ENCODE measurements at places on chromosomes 2 and 18.
A peak's percentile ranks its signal among the peaks of the same experiment; 100 is the strongest.

DNA sequence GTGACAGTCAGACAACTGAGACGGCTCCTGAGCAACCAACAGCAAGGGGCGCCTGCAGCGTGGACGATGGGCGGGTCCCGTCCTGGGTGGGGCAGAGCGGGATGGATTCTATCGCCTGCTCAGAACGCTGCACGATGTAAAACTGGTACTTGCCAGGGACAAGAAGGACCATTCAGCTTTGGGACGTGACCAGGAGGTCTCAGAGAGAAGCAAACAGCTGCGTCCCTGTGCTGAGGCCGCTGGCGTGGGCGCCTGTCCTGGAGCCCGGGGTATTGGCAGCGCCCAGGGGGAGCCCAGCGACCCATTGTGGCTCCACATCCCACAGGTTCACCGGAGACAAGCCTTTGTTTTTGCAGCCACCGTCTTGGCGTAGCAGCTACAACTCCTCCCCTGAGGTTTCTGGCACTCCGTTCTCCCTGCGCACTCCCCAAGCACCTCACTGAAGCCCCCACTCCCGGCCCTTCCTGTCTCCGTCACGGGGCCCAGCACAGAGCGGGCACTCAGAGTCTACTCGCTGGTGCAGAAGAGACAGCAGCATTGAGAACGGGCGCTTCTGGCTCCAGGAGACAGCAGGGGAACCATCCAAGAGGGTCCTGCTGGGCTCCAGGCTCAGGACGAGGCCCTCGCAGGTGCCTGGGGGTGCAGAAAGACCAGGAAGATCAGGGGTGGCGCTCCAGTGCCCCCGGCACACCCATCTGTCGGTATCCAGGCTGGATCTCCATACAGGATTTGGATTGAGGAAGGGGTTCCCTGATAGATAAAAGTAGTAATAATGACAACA is 22.1 kb upstream of the KCNG2 start:
- DNase-seq: no peak

DNA sequence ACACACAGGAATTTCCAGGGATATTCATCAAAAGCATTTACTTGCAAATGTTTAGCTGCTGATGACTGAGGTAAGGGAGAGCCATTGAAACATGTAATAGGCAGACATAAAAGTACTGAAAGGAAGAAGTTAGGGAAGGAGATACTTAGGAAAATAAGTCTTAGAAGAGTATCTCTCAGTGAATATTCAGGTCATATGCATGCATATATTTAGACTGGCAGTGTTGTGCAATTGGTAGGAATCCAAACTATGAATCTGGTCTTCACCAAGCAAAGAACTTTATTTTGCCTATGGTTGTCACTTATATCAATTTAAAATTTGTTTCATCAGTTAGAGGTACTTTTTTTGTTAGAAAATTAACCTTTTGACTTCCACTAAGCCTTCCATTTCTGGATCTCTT is 1490.7 kb downstream of the SUCLG1 start:
- no peak for DNase-seq

DNA sequence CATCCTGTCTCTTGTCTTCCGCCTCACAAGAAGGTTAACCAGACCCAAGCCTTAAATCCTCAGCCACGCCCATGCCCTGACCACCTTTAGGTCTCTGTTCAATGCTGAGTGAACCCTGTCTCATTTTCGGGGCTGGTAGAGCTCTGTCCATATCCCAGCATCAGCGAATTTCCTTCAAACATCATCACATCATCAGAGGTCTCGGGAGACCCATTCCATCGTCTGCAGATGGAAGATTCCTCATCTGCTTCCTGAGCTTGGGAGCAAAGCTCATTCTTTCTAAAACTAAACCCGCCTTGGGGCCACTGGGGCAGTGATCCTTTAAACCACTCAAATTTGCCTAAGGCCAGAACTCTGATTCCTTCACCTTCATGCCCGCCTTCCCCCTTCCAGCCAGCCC is 173.7 kb downstream of the TTC32 start:
- peak; percentile 73 for DNase-seq

DNA sequence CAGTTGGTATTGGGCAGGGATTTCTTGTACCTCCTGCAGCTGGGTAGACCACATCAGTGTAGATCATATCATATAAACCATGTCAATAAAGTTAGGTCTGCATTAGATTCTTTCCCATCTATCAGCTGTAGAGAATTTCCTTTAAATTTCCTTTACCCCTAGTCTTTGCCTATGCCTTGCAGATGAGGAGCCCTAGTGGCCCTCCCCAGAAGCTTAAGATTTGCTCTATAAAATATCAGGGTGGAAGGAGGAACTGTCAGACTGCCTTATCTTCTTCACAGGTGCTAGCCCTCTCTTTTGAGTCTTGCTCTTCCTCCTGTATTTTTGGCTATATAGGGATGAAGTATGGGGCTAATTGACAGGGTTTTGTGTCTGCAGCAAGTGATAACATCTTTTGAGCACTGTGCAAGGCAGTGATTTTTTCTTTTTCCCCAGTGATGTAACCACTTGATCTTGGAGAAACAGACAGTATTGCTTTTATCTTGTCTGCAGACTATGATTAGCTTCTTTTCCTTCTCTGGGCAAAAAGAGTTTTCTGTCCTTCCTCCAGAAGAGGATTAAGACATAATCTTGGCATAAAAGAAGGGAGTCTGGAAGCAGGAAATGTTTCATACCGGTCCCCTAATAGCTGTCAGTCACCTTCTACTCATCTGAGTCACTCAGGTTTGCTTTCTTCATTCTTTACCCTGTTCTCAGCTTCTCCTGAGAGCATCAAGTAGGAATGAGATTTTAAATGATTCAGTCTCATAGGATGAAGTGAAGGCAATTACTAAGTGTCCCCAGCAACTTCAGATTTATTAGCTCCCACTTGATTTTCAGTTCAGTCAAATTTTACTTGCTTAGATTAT is 286.4 kb downstream of the CDH19 start:
- no peak for DNase-seq

- DNase-seq: no peak
These were observed 495.6 kb downstream of the NYAP2 start for GRCh38 chr2:225895126-225895525.

- no peak for DNase-seq
These were observed 13.0 kb downstream of the MCM6 start for GRCh38 chr2:135863233-135863632.

DNA sequence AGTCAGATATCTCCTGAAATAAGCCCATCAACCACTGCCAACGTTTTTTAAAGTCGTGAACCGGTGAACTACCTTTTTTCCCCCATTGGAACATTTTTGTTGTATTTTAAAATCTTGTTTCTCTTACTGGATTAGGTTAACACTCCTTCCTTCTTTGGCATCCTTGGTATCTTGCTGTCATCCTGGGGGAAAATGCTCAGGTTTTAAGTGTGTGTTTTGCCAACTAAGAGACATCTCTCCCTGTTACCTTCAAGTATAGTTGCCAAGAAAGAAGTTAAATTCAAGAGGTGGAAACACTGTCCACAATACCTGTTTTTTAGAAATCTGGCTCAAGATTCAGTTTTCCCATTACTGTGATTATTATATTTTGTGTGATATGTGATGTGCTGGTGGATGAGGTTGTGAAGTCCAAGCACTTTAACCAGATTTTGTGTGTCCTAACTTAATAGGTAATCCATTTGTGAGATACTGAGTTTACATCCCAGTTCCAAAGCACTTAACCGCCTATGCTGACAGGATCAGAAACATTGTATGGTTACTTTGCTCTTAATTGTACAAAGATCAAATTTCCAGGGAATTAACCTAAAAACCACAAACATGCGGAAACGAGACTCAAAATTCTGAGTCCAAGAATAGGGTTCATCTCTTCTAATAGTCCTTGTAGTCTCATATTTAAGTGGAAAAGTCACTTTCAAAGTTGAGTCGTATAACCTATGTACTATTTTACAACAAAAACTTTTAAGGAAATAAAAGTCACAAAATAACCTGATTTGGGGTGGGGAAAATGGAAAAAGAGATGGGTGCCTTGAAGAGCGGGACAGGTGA is 1.3 kb upstream of the SP3 start:
- no peak for DNase-seq

- no peak for DNase-seq
These were observed 19.2 kb downstream of the GKN1 start for GRCh38 chr2:68993660-68994059.

GRCh38 chr2:43075054-43075593 is 151.3 kb downstream of the ZFP36L2 start:
- peak; percentile 89 for DNase-seq

DNA sequence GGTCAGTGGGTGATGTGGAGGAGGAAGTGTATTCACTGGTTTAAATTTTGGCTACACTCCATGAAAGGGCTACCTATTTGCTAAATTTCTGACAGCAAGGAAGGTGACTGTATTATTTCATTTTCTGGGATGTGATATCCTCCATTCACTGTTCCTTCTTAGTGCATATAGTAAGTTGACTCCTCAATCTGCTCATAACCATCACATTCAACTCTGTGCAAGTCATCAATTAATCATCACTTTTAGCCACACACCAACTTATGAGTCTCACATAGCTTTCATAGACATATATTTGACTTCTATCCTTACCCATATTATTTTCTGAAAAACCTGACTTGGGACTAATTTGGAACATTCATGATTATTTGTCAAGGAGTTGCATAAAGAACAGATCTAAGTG is 16.9 kb downstream of the KLHL41 start:
- no peak for DNase-seq

- no peak for DNase-seq
These were observed 107.6 kb downstream of the TMEM17 start for GRCh38 chr2:62398356-62398755.

- no peak for DNase-seq
These were observed 29.7 kb downstream of the C2orf42 start for GRCh38 chr2:70161069-70161534.

DNA sequence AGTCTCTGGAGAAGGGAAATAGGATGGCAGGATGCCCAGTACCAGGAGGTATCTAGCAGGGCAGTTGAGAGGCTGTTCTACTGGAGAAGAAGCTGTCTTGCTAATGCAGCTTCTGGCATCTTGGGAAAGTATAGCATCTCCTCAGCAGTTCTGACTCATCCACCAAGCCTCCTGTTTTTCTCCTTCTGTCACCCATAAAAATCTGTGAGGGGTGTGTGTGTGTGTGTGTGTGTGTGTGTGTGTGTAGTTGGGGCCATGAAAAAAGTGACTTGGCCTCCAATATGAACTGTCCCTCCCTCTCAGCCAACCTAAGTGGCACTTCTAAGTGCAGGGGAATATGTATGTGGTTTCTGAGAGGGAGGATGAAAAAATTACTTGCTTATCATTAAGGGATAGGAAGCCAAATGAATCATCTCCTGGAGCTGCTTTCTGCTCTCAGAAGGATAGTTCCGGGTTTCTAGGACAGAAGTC is 83.9 kb downstream of the CBLN2 start:
- no peak for DNase-seq

DNA sequence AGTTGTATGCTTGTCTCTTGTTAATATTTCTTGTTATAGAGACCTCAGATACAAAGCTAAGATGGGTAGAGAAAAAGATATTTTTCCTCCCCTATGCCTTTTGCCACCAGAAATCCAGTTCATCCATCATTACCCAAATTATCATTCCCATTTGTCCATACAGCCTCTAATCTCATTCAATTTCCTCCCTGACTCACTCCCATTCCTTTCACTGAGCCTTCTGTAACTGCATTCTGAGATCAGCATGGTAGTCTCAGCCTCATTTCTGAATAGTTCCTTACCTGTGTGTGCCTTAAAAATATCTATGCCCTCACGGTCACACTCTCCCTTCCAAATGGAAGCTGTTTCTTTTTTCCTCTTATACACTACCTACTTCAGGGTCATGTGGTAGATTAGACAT is 15.7 kb upstream of the PIK3C3 start:
- no peak for DNase-seq

DNA sequence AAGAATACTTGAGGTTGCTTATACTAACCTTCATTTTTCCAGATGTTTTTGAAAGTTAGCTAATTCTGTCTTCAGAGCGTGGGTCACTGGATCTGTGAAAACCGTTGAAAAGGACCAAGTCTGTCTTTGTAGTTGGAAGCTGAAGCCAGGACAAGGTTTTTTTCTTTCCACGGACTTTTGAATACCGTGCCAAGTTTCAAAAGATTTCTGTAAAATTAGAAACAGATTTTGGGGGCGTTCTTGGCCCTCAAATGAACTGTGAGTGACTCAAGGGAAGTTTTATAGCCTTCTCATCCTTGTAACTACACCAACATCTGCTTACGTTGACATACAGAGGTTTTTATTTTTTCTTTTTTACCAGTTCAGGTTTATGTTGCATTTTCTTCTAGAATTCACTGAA is at the start of gene FAP:
TSS of gene FAP (minus strand) at position 152 of the 400 bp plus-strand sequence. CDS start at position 34, 118 bp downstream.
- peak; percentile 83 for DNase-seq

GRCh38 chr2:136057802-136058140 is 60.2 kb downstream of the CXCR4 start:
- DNase-seq: no peak

DNA sequence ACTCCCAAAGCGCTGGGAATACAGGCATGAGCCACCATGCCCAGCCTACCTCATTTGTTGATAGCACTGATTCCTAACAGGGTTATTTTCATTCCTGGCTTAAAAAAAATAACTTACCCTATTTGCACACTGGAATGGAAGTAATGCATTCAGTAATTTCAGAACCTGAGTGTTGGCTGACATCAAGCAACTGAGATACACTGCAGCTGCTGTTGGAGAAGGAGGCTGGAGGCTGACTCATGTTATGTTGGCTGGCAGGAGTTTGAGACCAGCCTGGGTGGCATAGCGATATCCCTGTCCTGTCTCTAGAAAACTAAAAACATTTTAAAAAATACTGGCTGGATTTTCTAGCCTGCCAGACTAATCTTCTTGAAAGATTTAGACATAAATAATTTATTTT is 385.1 kb upstream of the MEX3C start:
- DNase-seq: no peak

DNA sequence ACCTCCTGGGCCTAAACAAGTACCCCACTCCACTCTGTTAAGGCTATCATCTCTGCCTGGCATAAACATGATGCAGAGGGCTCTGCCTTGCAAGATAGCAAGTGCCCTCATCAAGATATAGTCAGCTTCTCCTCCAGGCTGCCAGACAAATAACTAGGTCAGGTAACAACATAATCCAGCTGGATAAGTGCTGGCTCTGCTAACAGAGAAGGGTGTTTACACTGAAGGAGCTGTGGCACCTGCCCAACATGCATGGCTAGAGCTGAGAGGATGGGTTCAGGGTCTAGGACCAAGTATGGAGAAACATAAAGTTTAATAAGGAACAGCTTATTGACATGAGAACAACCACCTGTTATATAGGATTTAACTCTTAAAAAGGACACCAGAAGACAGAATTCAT is 42.8 kb downstream of the DLGAP1 start:
- DNase-seq: no peak

All from forelimb muscle (tissue), 1 donor.